COR-L47 (cell line): ENCODE measurements at places on chromosomes 2 and 18.

DNA sequence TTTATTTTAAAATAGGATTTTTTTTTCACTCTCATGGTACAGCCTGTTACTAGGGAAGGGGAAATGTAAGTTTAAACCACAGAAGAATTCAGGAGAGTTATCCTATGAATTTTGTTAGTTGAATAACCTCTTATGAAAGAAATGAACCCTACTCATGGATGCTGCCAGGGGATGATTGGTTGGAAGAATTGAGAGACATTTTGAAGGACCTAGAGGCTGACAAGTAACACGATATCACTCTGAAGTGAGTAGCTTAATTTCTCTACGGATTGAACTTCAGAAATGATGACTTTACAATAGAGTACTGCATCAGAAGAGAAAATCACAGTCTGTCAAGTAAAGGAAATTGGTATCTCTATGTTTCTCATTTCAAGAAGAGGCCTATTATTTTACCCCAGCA, 1346.2 kb downstream of the SUCLG1 start:
- no peak for DNase-seq

- DNase-seq: no peak
Measured at GRCh38 chr18:59718464-59719157, 21.4 kb upstream of the CCBE1 start.

DNA sequence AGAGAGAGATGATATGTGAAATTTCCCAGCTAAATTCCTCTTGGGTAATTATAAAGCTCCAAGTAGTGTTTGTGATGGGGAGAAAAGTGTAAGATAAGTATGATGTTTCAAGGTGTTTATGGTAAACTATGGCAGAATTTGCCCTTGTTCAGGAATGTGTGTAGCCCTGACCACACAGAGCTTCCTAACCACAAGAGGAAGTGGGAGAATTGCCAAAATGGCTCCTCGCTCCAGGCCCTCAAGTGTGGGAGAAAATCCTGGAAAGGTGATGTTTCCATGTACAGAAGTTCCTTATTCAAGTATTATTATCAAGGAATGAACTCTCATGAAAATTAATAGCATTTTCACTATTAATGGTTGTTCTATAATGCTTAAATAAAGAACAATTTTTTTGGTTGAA, 878.3 kb downstream of the TDRD15 start:
- DNase-seq: no peak

DNA sequence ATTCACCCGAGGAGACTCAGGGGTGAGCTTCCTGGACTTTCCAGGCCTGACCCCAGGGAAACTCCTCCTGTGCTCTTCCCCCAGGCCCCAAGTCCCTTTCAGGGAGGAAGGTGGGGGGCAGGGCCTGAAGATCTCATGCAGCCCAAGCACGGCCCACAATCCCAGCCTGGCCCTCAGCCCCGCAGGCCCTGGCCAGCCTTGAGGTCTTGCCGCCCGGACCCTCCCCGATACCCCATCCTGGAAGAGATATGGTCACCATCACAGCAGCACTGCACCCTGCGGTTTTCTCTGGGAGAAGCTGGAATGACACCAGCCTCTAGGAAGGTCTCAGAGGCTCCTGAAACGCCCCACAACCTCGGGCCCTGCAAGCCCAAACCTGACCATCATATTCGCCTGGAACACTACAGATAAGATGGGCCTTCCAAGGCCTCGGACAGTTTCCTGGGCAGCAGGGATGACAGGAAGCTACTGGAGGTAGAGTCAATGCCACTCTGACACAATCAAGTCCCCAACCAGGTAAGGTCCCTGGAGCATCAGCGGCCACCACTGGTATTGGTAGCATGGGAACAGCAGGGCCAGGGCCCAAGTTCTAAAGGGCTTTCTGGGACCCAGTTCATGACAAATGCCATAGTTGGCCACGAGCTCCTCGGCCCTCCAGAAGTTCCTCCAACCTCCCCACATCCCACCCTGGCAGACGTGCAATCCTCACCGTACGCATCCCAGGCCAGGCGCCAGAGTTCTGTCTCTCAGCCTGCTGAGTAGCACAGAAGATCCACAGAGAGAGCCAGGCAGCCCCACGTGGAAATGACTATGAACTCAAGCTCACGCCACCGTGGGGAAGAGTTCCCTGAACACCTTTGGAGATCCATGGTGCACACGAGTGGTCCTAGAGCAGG, 8.6 kb downstream of the SDC1 start:
- DNase-seq: no peak

DNA sequence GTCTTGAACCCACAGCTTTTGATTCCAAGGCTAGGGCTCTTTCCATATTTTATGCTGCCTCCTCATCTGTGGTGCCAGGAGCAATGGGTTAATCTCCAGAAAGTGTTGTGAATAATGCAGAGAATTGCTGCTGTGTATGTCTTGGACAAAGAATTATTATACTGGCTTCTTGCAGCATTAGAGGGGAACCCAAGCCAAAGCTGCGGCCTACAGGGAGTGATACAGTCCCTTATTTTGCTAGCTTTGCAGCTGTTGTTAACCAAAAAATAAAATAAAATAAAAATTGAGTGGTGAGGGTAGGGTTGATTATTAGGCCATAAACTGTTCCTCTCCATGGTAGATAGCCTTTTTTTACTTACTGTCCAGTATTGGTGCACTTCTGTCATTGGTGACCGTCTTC, 16.7 kb downstream of the WIPF1 start:
- DNase-seq: no peak

DNA sequence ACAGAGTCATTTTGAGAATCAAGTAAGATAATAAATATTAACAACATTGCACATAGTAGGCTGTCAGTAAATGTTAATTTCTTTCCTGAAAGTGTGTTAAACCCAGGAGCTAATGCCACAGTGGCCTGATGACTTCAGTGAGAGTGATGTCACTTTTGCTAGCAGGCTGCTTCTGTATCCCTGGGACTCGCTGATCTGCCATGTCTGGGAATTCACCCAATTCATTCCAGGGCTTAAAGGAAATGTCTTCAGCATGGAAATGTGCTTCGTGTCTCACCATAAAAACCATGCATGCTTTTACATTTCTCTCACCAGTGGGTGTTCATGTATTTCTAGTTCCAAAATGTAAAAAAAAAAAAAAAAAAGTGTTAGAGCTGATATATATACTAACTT, 56.8 kb upstream of the MAPRE3 start:
- no peak for DNase-seq

DNA sequence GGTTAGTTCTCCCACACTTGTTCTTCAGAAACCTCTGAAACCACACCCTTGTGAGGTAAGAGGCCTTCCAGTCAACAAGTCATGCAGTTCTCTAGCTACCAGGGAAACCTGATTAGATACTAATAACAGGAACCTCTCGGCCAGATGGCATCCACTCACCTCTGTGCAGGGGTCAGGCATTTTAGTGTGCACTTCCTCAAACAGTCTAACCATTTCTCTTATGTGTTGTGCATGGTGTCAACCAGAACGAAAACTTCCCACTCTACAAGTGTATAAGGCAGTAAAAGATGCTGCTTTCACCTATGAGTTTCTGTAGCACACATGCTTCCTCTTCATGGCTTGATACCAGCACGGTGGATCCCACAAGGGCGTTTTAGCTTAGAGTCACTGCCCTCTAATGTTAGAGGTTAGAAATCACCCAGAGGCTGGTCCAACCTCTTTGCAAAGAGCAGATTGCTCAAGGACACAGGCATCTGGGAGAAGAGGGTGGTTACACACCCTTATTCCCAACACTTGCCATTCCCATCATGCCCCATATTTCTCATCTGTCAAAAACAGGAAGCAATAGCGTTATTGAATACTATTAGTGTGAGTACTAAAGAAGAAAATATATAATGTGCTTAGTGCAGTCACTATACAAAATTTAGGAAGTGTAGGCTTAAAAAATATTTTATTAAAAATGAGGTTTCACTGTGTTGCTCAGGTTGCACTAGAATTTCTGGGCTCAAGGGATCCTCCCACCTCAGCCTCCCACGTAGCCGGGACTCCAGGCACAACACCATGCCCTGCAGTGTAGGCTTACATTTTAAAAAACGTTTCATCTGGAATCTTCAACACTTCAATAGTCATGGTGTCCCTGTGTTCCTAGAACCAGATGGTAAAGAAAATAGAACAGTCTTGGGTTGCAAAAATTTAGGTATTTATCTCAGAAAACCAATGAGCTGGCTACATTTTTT, 34.5 kb upstream of the RAB31 start:
- DNase-seq: no peak

DNA sequence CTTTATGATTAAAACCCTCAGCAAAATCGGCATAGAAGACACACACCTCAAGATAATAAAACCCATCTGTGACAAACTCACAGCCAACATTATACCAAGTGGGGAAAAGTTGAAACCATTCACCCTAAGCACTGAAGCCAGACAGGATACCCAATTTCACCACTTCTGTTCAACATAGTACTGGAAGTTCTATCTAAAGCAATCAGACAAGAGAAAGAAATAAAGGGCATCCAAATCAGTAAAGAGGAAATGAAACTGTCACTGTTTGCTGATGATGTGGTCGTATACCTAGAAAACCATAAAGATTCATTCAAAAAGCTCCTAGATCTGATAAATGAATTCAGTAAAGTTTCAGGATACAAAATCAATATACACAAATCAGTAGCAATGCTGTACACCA, 16.4 kb upstream of the RPRD1A start:
- DNase-seq: no peak

DNA sequence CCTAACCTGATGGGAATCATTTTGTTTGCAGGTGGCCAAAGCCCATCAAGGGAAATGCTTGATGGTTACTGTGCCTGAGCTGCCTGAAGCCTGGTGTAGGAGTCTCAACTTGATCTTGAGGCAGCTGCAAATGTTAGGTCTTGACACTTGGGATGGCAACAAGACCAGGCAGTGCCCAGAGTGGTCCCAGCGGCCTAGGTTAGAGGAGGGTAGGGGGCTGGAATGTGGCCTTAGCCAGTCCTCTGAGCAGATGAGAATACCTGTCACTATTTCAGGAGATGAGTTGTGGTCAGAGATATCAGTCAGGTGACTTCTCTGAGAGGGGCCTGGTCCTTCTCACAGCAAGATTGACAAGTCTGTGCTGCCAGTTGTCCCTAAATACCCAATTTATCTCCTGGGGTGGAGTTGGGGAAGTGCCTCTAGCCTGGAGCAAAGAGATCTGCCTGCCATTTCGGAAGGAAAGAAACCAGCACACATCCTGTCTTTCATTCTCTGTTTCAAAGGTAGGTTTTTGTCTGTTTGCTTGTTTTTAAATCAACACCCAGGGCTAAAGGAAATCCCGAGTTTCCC, 13.4 kb downstream of the SPTBN1 start:
- DNase-seq: no peak

DNA sequence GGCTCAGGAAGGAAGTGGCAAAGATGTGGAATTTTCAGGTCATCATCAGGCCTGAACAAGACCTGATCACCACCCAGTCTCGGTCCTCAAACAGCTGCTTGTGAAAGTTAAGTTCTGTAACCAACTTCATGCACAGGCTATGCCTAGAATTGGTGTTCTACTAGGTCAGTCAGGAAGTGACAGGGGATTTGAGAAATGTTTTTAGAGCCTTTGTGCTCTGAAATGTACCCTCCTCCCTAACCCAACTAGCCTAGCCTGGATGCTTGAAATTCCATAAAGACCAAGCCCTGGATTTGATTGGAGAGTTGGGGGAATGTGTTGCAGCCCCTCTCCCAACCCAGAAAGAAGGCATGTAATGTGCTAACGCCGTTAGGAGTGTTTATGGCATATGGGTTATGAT, 63.3 kb downstream of the TGOLN2 start:
- DNase-seq: no peak

GRCh38 chr2:29898999-29899398, 22.4 kb downstream of the ALK start:
- DNase-seq: no peak
